Vagina (tissue), 2 donors: ENCODE measurements at places on chromosomes 4 and X.

- no peak for DNase-seq
Observed at GRCh38 chr4:40562681-40563080, 67.0 kb downstream of the RBM47 start.

DNA sequence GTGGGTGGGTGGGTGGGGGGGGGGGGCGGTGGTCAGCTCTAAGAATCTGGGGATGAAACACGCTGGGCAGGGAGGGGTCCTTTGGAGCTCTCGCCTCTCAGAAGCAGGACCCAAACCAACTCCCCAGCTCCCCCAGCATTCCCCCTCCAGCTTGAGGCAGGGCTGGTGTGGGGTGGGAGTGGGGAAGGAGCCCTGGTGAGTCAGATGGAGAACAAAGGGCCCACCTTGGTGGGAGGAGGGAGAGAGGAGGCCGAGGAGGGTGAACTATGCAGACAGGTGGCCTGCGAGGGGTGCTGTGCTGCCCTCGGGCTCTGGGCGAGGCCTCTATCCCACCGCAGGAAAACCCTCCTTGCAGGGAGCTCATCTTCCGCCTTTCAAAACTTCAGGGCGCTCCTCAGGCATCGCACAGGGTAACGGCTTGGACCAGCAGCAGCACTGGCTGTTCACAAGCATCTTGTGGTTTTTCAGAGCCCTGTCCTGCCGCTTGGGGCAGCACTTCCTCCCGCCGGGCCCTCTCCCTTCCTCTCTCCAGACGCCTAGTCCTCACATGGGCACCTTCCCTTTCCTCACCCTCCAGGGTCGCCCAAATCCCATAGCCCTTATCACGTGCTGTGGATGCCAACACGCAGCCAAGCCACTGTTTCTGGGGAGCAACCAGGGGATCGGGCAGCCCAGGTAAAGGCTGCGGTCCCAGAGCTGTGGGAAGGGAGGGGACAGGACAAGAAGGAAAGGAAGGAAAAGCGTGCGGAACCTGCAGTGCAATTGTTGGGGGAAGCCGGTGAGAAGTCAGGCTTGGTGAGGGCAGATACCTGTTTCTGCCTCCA is 34.0 kb upstream of the GRPEL1 start:
- no peak for DNase-seq

- DNase-seq = no peak
Observed at GRCh38 chr4:186829740-186830449, 106.2 kb upstream of the FAT1 start.

GRCh38 chr4:148120216-148120615 is 322.0 kb downstream of the NR3C2 start:
- no peak for DNase-seq

DNA sequence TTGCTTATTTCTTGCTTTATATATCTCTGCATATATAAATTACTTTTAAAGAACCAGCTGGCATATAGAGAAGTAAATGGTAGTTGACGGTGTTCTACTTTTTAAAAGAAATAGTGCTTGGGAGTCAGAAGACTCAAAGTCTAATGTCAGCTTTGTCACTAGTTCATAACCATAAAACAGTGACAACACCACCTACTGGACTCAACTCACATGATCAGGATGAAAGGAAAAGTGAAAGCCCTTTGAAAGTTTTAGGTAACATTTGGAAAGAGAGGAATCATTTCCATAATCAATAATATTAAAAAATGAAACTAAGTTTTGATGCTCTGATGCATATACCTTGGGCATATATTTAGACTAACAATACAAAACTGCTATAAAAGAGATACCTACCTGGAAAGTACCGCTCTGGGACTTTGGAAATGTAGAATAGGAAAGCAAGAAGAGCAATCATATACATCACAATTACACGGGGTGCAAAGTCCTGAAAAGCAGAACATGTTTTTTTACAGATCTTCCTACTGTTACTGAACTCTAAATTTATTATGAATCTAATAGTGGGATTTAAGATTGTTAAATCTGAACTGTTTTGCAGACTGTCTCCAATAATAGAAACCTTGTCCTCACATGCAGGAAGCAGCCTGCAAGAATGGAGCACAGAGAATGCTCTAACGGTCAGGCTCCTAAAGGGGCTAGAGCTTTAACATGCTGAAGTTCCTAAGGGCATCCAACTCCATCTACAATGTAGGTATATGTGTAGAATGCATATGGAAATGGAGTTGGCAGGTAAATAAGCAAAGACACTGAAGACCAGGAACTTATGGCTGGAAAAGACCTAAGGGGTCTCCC is 15.6 kb downstream of the PAQR3 start:
- DNase-seq = no peak

- DNase-seq = no peak
Observed at GRCh38 chr4:145805490-145805889, 125.5 kb downstream of the C4orf51 start.

GRCh38 chr4:83582289-83582785 is 46.4 kb downstream of the GPAT3 start:
- no peak for DNase-seq

DNA sequence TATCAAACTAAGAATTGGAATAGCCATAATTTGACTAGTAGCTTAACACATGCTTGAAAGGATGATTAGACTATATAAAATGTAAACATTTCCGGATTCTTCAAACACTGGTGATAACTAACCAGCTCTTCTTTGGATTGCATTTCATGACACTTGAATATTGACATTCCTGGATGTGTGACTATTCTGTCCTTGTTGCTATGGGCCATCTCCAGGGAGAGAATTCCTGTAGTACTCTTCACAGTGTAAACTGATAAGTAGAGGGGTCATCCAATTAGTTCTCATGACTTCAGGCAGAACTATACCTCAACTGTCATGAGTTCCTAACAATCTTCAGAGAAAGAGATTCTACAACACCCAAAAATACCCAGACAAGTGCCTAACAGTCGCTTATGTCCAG is 1026.7 kb upstream of the TENM3 start:
- no peak for DNase-seq

GRCh38 chrX:108224218-108224617 is 132.6 kb downstream of the ATG4A start:
- DNase-seq = no peak

DNA sequence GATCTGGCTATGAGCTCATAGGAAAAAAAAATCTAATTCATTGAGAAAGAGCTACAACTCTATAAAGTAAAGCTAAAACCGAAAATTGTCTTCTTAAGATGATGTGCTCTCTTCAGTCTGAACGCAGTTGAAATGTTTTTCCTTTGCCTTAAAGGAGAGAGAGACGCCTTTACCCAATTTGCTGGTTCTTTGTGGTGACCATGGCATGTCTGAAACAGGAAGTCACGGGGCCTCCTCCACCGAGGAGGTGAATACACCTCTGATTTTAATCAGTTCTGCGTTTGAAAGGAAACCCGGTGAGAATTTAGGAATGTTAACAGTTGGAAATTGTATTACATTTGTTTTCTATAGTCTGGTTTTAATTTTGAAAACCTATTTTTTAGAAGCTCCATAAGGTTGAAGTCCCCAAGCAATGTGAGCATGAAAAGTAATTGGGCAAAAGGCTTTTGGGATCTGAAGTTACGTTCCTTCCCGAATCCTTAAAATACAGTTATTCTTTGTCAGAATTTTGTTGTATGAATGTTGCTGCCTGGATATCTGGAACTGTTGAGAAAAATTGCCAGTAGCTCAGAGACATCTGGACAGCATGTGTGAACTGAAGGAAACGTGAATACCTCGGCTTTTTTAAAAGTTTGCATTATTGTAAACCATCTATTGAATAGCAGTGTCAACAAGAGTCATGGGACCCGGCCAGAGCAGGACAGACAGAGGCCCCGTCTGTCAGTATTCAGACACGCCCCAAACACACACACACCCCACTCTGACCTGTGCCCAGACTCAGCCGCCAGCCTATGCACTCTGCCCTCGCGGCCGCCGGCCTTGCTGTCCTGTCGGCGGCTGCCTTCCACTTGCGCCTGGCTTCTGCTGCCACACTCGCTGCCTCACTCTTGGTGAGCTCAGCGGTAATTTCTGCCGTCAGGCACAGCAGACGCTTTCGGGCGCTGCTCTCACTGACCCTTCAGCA is 9.9 kb downstream of the PIGG start:
- no peak for DNase-seq

- no peak for DNase-seq
Observed at GRCh38 chrX:19799319-19800182, 87.8 kb downstream of the SH3KBP1 start.

DNA sequence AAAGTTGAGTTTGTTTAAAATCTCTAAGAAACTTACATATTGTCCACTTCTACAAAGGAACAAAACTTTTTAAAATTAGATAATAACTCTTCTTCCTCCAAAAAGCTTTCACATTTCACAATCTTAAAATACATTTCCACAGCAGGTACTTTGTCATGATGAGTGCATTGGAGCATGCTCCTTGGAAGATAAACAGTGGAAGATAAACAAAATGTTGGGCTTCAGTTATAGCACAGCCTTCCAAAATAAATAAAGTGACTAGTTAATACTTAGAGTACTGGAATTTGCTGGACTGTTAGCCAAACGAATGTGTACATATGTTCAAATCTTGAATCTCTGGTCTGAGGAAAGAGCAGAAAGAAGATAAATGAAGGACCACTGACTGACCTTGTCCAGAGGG is 54.9 kb upstream of the PDE5A start:
- no peak for DNase-seq

DNA sequence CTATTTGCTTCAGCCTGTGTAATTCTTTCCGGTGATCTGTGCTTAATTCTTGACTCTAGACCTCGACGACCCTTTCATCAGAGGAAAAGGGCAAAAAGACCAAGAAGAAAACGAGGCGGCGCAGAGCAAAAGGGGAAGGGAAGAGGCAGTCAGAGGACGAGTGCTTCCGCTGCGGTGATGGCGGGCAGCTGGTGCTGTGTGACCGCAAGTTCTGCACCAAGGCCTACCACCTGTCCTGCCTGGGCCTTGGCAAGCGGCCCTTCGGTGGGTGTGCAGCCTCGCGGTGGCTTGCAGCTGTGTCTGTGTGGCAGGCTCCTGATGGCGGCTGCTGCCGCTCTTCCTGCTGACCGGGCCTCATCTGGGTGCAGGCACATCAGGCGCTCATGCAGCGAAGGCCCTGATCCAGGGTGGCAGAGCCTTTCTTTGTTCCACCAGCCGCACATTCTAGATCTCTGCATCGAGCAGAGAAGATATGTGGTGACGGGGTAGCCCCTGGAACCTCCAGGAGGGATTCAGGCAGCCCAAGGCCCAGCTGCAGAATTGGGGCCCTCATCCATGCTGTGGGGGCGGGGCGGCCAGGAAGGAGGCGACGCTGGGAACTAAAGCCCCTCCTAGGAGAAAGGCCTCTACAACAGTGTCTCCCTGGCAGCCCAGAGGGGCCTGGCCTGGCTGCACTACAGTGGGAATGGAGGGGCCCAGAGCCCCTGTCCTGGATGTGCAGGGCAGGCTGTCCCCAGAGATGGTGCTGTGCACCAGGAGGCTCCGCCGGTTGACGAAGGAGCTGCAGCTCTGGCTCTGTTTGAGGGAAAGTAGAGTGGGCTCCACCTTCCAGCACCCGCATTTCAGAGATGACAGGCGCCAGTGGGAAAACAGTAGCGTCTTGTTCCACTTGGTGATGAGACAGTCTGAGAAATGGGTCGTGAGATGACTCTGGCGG is 32.1 kb downstream of the NELFA start:
- DNase-seq = no peak

DNA sequence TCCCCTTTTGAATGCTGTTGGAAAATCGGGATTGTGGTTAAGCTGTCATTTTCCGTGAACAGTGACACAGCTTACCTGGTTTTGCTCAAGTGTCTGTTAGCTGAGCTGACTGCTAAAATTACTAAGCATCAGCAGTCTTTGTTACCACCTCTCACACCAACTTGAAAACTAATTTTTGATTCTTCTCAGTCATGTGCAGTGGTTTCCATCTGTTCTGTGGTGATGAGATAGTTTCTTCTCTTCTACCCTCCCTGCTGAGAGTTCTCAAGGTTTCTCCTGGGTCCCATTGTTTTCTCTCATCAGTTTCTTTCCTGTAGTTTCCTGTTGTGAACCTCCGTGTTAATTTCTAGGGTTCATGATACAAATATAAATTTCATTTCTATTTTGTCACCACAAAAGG is 225.6 kb downstream of the ARHGAP10 start:
- no peak for DNase-seq

GRCh38 chr4:182139491-182139890 is 103.7 kb upstream of the TENM3 start:
- DNase-seq = no peak

DNA sequence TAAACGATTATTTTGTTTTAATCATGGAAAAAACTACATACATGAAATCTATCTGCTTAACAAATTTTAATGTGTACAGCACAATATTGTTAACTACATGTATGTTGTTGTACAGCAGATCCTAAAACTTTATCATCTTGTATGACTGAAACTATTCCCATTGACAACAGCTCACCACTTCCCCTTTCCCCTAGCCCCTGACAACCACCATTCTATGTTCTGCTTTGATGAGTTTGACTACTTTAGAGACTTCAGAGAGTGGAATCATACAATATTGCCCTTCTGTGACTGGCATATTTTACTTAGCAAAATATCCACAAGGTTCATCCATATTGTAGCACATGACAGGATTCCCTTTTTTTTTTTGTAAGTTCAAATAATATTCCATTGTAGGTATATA is 185.9 kb downstream of the CFAP299 start:
- DNase-seq = no peak

GRCh38 chr4:142081025-142081424 is 444.6 kb downstream of the IL15 start:
- no peak for DNase-seq

DNA sequence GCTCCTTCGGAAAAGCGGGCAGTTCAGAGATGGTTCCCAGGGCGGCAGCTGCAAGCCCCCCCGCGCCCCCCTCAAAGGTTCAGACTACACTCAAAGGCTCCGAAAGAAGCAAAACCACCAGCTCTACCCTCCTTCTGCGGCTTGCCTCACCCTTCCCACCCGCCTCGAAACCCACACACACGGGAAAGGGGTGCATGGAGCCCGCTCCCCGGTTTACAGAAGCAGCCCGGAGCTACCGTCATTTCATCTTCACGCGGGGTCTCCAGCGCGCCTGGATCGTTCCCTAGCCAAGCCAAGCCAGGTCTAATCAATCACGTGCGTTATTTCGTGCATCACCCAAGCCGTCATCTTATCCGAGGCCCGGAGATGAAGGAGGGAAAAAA is 1.2 kb downstream of the NLGN4X start:
- DNase-seq = no peak

DNA sequence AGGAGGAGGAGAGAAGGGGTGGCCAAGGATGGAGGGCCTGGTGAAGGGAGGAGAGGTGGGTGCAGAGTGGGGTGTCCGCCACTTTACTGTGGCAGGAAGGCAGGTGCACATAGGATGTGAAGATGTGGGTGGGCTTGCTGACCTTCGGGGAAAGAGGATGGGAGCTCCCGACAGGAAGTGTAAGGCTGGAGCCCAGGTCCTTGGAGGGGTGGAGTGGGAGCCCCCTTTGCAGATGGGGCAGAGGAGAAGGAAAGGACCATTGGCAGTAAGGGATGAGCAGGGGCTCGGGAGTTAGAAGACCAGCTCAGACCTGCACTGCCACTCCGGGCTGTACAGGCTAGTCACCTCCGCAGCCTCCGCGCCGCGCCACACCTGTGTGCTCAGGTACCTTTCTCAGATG is 89.5 kb downstream of the EVC start:
- no peak for DNase-seq

DNA sequence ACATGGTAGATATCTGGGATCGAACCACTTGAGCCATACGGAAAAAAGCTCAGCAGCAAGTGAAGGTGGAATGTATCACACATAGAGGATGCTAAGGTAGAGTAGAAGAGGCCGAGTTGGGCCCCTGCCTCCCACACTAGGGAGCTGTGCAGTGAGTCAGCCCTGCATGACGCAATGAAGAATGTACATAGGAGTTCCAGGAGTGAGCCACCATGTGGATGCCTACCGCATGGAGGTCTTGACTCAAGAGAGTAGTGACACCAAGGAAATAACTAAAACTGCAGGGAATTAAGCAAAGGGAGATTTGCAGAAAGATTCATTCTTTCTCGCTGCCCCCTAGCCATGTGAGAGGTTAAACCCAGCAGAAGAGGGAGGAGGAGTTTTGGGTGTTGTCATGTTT is 389.6 kb upstream of the IGFBP7 start:
- no peak for DNase-seq
